ENCODE measurements at places on chromosomes 4 and X. TPM values are rescaled to one million over a fixed set of nuclear protein-coding genes. Genes with fewer than 3 reads are reported as not detected.

DNA sequence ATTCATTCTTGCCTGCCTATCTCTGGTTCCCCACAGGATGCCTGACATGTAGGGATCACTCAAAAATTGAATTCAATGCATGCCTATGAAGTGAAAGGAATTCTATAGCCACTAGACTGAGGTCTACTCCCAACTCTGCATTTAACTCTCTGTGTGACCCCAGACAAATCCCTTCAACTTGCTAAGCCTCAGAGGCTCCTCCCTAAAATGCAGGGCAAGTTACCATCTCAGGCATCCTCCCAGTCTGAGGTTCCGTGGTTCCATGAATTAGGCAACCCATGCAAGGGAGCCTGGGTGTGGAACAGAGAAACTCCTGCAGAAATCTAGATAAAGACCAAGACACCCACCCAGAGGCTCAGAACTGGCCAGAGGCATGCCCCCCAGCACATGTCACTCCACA lies 6.6 kb downstream of the SRPX start:
- no peak for DNase-seq

DNA sequence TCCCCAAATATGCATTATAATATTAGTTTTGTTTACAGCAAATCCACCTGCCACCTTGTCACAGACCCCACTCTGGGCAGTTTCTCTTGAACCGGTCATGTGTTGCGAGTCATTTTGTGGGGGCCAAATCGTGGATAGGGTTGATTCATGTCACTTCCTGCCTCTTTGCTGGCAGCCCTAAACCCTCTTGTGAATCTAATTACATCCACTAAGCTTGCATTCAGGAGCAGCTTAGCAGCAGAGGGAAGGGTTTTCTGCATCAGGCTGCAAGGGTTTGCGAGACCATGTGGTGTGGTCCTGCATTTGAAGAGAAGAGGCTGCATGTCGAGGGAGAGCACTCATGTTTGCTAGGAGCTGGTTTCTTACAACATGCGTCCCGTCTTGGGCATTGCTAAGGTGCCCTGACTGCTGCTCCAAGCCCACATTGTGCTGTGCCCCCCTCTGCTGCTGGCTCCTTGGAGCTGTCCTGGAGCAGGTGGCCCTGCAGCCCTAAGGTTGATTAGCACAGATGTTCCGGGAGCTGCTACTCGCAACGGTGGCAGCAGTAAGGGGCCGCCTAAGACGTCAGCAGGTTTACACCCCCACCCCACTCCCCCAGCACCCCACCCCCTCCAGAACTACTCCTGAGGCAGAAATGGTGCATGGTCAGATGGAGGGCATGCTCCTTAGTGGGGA lies 88.9 kb upstream of the CLDN34 start:
- no peak for DNase-seq

The EDNRA gene
- total RNA-seq, result 7.4 TPM

The VSIG4 gene
- 42.9 TPM for total RNA-seq

The EFHC2 gene
- not detected for total RNA-seq
